Activated naive CD8-positive, alpha-beta T cell treated with anti-CD3 and anti-CD28 coated beads, Interleukin-2, amount 50 U/mL, for 24 hours (primary cell): ENCODE measurements at places on chromosomes 3 and 15.

GRCh38 chr3:141225939-141226338 is 5.7 kb upstream of the PXYLP1 start:
- DNase-seq: no peak

- DNase-seq: no peak
Measured at GRCh38 chr3:10389339-10389738, 68.4 kb upstream of the SEC13 start.

- peak; percentile 99 for DNase-seq
Measured at GRCh38 chr15:82540055-82540983, at the start of gene RPS17. RPS17 (minus strand) TSS chr15:82540457; CDS start chr15:82540428, 29 bp downstream.

DNA sequence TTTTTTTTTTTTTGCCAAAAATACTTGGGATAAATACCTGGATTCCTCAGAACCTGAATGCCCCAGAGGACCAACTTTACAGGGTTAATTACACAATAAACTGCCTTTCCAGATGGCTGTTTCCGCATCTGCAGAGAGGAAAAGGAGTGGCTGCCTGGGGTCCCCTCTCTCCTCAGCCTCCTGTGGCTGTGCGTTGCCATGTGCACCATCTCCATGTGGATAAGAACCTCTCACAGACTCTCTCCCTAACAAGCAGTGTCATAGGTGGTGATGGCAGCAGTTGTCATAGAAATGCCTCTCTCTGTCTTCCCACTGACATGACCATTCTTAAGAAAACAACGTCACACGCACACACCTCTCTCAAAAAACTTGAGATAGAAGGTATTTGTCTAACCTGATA is 179.4 kb downstream of the RPLP1 start:
- DNase-seq: no peak

DNA sequence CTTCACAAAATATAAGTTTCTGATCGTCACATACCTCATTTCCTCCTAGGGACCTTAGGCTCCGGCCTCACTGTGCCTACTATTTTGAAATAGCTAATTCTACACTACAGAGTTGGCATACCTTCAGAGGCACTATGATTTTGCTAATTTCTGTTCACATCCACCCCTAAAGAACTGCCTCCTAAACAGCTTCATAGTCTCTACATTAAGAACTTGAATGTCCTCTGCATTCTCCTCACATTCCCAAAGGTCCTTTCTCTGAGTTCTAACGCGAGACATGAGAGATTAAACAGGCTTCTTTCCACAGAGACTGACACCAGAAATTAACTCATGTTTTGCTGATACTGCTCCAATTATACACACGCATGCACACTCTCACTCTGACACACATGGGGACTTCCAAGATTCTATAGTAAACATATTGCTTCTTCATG is 75.5 kb downstream of the DLG1 start:
- no peak for DNase-seq

DNA sequence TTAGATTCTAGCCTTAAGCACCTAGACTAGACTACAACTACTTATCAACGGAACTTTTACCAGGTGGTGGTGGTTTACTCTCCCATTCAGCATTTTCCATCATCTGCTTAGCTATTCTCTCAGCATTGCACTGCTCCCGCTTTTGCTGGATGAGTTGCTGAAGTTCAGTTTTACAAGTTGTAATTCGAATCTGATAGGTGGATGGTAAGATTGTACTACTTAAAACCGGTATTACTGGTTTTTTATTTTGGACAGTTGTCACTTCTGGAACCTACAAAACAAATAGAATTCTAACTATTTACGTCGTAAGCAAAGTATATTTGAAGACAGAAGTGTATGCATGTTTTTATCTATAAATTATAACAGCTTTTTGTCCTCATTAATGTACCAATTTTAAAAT is 41.1 kb downstream of the PIK3R4 start:
- DNase-seq: no peak

- no peak for DNase-seq
Measured at GRCh38 chr15:59104602-59104911, 389 bp upstream of the CCNB2 start.

GRCh38 chr3:80806673-80807072 is 954.8 kb downstream of the GBE1 start:
- DNase-seq: no peak

DNA sequence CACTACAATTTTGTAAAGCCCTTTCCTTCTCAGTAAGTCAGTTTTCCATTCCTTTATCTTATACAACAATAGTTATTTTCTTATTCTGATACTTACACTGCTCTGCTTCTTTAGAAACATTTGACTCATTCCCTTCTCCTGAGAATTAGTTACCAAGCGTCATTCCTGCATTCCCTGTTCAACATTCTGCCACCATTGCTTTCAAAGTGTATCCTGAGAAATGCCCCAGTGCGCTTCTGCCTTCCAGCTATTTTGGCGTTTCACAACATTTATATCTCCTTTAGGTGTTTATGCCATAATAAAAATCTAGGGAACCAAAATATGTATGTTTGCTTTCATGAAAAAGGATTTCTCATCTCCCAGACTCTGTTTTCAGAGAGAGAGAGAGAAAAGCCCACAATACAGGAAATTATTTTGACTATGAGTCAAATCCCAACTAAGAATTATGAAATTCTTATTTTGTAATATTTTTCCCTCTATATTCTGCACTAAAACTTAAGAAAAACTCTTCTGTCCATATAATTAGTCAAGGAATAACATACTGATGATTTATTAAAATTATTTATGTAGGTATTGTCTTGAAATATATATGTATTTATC is 118.2 kb upstream of the RAP2B start:
- no peak for DNase-seq

DNA sequence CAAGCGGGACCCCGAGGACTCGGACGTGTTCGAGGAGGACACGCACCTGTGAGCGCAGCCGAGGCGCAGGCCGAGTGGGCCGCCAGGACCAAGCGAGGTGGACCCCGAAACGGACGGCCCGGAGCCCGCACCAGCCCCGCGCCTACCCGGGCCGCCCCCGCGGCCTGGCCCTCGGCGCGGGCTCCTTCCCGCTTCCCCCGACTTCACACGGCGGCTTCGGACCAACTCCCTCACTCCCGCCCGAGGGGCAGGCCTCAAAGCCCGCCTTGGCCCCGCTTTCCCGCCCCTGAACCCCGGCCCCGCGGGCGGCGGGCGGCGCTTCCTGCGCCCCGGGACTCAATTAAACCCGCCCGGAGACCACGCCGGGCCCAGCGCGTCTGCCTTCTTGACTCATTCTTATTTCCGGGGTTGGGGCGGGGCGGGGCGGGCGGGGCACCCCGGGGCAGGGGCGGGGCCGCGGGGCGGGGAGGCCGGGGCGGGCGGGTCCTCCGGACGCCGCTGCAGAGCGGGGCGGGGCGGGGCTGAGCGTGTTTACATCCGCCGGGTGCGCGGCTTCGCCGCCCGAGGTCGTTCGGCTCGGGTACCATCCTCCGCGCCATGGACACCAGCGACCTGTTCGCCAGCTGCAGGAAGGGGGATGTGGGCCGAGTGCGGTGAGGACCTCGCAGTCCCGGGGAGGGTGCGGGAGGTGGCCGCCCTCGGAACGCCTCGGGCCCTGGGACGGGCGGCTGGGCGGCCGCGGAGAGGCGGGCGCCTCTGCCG is at the start of gene ABTB1:
ABTB1 (plus strand) TSS at position 524 of the 762 bp plus-strand sequence; CDS start at position 598, 74 bp downstream.
- peak; percentile 89 for DNase-seq
